ENCODE measurements at places on chromosomes 2 and 18.

- DNase-seq = no peak
These were observed 150.1 kb upstream of the LRRTM1 start for GRCh38 chr2:80454628-80455027.

DNA sequence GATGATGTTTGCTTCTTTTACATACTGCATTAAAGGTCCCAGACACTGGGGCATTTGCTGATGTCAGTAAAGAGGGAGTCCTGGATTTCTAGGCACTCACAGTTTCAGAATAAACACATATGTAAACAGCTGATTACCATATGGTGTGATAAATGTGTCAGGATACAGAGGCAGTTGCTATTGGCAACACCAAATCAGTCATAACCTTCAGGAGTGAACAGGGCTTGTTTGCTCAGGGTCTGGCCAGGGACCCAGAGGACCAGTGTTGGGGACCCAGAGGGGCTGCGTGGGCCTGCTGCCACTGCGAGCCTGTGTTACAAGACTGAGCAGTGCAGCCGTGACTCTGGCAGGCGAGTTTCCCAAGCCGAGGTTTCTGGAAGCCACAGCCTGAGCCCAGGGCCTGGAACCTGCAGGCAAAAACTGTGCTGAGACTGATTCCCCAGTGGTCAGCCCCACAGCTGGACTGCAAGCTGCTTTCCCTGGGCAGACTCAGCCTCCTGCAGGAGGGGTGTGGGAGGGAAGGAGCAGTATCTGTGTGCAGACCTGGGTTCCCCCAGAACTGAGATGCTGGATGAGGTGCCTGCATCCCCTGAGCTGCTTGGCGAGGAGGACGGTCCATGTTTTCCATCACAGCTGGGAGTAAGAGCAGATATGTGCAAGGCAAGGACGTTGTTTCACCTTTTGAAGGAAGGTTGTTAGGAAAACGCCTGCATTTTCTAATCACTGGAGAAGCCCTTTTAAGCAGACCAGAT lies 23.6 kb downstream of the ASAP2 start:
- no peak for DNase-seq

- no peak for DNase-seq
These were observed 481.3 kb downstream of the PIK3C3 start for GRCh38 chr18:42436222-42436765.

DNA sequence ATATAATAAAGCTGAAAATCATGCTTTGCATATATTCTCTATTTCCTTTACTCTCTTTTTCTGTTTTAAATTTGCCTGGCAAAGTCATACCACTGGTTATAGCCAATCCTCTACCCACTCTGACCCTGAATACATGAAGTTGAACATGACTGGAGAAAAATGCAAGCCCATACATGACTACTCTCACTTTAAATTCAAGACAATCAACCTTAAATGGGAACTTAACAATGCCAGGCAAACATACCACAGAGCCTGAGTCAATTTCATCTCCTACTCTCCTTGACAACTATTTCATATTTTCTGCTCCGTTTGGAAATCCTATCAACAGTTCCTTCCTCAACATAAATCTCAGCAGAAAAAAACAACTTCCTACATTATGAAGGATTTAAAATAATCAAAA lies 22.6 kb downstream of the RAD51AP2 start:
- no peak for DNase-seq

DNA sequence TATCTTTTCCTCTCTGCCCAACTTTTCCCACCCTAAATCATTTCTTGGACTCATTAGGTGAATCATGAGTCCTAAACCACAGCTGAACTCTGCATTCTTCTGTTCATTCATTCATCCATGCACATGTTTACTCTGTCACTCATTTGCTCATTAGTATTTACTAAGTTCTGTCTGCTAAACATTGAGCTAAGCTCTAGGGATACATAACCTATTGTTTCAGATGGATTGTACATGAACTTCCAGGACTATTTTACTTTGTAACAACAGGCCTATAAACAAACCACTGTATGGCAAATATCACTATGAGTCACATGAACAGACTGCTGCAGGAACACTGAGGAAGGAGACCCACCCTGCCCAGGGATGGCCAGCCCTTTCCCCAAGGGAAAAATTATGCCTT lies 14.6 kb upstream of the DYNC2LI1 start:
- DNase-seq = no peak

- no peak for DNase-seq
These were observed 45.0 kb downstream of the MBP start for GRCh38 chr18:77087393-77088141.

DNA sequence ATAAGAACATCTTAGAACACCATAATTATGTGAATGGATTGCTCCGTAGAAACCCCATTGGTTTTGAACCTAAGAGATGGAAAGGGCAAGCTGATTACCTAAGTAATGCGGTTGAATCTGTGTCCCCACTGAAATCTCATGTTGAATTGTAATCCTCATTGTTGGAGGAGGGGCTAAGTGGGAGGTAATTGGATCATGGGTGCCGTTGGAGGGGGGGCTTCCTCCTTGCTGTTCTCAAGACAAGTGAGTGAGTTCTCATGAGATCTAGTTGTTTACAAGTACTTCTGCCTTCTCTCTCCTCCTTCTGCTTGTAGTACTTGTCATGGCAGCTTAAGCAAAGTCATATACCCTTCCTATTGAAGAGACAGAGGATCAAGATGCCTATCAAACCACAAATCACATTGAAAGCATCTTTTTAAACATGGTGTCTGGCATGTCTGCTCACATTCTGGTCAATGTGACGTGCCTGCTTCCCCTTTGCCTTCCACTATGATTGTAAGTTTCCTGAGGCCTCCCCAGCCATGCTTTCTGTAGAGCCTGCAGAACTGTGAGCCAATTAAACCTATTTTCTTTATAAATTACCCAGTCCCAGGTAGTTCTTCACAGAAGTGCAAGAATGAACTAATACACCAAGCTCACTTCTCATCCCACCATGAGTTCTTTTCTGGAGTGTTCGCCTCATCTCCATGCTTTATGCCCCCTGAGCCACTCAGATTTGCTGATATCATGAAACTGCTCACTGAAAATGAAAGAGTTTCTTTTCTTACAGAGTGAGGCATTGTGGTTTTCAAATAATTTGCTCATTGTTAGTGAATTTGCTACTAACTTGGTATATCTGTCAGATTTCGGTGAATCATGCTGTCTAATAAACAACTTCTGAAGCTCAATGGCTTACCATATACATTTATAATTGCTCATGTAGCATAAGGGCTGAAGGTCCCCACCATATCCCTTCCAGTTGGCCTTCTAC lies 23.6 kb downstream of the KCNE4 start:
- no peak for DNase-seq

DNA sequence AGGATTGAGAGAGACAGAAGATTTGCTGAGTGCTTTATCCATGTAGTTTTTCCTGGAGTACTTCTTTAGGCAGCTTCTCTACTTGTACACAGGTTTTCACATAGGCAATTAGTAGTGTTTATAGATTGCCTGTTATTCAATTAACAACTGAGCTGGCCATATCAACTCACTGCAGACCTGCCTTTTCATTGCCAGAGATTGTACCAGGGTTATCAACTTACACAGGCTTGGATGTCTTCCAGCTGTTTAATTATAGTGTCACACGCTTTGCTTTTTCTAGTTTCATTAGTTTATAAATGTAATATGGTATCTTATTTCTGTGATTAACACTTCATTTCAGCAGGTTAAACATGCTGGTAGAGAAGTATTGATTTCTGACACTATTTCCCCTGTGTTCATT lies 125.9 kb downstream of the GPD2 start:
- no peak for DNase-seq

DNA sequence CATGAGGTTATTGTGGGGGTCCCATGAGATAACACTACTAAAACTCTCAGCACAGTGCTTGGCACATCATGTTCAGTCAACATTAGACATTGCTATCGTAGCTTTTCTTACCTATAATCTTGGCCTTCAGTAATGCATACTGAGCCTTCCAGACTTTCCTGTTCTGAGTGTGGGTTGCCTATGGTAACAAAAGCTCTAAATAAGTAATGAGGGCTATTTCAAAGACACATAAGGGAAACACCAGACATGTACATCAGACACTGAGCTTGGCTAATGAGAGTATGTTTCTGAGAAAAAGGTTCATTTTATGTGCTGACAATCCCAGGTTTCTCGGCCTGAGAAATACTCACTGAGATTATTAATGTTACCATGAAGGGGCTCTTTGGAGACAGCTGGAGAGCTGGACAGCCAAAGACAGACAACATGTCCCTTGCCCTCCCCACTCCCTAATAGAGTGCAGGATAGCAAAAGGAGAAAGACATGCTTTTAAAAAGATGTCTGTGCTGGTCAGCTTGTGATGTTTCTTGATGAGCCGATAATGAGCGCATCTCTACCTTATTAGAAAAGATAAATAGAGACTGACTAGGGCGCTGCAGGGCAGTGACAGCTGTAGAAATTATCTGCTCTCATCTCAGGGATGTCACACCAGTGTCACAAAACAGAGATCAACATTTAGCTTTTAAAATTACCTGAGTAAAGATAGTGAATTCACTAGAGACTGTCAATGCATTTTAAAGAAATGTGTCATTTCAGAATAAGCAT lies 25.4 kb downstream of the POLE4 start:
- DNase-seq = no peak

- DNase-seq = no peak
These were observed 288.1 kb upstream of the CELF4 start for GRCh38 chr18:37853706-37854105.

- no peak for DNase-seq
These were observed 99.5 kb upstream of the RNF152 start for GRCh38 chr18:61992285-61992684.

- no peak for DNase-seq
These were observed 1307.8 kb upstream of the TMEFF2 start for GRCh38 chr2:193502363-193503035.

DNA sequence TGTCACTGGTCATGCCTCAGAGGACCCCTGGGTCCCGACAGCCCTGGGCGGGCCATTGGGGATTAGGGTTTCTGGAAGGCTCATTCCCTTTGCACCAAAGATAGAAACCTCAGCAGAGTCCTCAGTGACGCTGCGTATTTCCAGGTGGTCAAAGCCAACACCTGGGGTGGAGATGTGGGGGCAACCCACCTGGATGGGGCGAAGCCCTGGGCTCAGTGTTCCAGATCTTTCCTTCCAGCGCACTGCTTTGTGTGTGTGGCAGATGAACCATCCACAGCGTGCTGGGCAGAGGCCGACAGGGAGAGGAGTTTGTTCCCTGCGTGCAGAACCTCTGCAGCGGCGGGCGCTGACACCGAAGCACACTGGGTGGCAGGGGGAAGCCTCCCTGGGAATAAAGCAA lies 143.9 kb downstream of the CTIF start:
- DNase-seq = no peak

GRCh38 chr18:49560624-49561288 lies 1.1 kb upstream of the LIPG start:
- no peak for DNase-seq

DNA sequence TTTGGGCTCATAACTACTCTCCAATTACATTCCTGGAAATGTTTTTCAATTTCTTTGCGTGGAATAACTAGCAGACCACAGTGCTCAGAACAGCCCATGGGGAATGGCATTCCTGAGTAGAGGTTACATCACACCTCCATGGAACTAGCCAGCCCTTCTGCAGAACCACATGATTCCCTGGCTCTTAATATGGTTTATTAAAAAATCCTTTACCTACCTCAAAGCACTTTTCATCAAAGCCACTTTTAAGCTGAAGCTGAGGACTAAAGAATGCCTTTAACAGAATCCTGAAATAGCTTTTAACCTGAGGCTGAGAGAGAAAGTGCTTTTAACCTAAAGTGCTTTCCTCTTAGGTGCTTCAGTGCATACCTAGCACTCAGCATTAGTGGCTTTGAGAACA lies 376.3 kb downstream of the ARHGAP15 start:
- DNase-seq = no peak

GRCh38 chr2:36677386-36677785 lies 19.1 kb upstream of the VIT start:
- no peak for DNase-seq

GRCh38 chr18:45901654-45902210 lies 65.4 kb downstream of the EPG5 start:
- DNase-seq = no peak

- no peak for DNase-seq
These were observed 22.2 kb downstream of the TNS1 start for GRCh38 chr2:217980591-217980990.

- no peak for DNase-seq
These were observed 97.9 kb upstream of the ATP8B1 start for GRCh38 chr18:57900906-57901435.

- no peak for DNase-seq
These were observed 27.0 kb downstream of the CDH2 start for GRCh38 chr18:28149810-28150420.

- DNase-seq = no peak
These were observed 122.8 kb downstream of the RAPGEF4 start for GRCh38 chr2:172858473-172858745.

DNA sequence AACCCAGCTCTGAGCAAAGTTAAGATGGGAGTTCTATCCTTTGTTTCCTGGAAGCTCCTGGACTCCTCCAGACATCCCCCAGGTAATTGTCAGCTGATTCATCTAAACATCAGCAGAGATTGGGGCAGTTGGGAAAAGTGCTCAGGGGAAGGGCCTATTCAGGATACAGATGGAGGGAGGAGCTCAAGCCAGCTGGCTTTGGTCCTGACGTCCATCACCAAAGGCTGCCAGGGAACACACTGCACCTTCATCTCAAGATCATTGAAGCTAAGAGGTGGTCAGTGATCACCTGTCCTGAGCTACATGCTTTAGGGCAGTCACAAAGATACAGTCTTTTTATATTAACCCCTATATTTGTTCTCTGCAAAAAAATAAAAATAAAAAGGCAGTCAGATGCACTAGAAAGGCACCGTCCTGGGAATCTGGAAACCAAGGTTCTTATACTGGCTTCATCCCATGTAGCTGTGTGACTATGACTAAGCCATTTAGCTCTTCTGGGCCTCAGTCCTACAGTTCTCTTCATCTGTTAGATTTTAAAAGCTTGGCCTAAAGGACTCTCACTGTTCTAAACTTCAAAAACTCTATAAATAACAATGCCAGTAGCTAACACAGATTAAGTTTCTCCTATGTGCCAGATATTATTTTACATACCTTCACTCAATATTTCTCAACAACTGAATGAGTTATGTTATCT lies 446.5 kb downstream of the BCL11A start:
- DNase-seq = no peak

DNA sequence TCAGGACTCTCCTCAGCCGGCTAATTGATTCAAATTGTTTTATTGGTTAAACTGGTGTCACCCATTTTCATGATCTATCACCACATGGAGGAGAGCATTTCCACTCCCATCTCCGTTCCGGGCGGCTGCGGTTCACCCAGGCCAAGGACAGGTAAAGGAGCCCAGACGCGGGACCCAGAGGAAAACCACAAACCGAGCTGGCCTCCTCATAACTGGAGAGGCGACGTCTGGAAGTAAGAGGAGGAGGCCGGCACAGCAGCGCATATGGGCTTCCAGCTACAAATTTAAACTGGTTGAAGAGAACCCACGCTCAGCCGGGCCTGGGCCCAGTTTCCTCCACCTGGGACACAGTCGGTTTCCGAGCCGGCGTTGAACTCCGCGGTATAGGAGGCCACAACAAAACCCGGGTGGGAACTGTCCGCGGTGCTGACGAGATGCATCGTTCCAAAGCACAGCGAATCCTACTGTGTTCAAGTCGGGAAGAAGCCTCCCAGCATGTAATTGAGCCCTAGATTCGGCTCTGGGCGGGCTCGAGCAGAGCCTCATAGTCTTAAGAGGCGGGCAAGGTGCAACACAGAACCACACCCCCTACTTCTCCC lies 3.0 kb upstream of the SKOR2 start:
- no peak for DNase-seq
